ENCODE measurements at places on chromosomes 2 and 18.

- DNase-seq: no peak
Observed at GRCh38 chr2:175166216-175166824, 1.7 kb downstream of the ATF2 start.

- DNase-seq: no peak
Observed at GRCh38 chr2:118940486-118941120, 1.4 kb upstream of the MARCO start.

- DNase-seq: no peak
Observed at GRCh38 chr2:44965684-44966083, 24.2 kb downstream of the SIX3 start.

GRCh38 chr2:165718610-165719210 is 75.3 kb downstream of the GALNT3 start:
- no peak for DNase-seq

DNA sequence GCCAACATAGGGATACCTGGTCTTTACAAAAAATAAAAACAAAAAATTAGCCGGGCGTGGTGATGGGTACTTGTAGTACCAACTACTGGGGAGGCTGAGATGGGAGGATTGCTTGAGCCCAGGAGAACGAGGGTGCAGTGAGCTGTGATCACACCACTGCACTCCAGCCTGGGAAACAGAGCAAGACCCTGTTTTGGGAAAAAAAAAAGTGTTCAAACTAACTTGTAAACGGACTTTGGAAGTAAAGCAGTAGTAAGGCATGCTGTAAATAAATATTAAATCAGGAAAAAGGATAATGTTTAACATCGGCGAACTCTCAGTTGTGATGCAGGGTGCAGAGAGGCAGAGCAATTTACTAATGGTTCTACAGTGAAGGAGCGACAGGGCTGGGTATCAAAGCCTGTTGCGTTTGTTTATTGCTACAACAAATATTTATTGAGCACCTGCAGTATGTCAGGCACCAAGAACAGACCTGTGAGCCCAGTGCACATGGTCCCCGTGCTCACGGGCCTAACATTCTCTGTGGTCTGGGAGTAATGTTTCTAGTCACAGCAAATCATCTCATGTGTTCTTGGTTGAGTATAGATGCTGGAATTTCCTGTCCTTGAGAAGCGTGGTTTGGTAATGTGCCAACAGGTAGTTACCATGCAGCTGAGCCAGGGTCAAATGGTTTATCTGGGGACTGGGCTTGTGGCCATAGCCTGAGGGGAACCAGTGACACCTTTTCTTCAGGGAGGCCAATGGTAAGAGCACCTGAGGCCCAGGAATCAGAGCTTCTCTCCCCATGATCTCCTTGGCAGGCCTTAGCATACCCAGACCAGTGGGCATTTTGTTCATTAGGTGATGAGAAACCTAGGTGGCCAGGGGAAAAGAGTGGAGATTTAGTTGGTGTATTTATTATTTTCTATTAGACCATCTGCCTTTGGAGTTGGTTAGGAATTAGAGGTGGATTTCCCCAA is 27.9 kb upstream of the GREB1 start:
- no peak for DNase-seq

DNA sequence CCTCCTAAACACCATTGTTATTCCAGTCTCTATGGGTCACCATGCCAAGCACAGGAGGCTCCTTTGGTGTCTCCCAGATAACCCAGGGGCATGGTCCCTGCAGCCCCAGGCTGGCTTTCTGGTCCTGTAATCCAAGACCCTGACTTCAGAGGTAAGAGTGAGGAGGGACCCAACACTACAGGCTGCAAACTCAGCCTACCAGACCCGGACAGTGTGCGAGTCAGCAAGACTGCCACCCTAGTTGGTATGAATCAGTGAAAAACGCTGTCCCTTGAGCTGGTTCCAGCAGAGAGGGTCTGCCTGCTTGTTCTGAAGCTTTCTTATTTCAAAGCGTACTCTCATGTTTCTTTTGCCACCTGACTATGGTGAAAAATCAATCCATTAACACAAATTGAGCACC is 47.6 kb upstream of the ZFP36L2 start:
- DNase-seq: no peak

DNA sequence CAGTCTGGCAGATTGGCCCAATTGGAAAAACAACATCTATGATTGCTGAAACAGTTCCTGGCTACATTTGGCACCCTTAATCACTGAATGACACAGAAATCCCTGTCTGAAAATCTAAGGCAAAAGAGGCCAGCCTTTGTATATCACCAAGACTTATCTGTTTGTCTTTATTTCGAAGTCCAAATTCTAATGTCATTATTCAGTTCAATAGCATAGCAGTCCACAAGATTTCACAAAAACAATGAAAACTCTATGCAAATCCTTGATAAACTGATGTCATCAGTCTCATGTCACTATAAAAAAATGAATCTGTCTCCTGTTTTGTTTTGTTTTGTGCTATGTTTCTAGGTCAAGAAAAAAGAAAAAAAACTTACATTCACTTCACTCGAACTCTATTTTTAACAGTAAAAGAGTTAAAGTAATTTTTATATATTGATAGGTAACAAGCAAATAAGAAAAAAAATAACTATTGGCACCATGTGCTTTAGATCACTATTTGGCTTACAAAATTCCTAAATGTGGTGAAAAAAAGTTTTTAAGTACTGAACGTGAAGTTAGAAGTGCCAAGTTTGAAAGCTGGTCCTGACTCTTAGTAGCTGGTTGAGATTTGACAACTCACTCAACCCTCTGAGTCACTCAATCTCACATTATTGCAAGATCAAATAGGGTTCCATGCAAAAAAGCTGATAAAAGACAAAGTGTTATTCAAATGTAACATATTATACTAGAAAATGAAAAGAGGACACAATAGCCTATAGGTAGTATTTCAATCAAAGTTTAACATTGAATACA is 359.3 kb downstream of the IRS1 start:
- no peak for DNase-seq

DNA sequence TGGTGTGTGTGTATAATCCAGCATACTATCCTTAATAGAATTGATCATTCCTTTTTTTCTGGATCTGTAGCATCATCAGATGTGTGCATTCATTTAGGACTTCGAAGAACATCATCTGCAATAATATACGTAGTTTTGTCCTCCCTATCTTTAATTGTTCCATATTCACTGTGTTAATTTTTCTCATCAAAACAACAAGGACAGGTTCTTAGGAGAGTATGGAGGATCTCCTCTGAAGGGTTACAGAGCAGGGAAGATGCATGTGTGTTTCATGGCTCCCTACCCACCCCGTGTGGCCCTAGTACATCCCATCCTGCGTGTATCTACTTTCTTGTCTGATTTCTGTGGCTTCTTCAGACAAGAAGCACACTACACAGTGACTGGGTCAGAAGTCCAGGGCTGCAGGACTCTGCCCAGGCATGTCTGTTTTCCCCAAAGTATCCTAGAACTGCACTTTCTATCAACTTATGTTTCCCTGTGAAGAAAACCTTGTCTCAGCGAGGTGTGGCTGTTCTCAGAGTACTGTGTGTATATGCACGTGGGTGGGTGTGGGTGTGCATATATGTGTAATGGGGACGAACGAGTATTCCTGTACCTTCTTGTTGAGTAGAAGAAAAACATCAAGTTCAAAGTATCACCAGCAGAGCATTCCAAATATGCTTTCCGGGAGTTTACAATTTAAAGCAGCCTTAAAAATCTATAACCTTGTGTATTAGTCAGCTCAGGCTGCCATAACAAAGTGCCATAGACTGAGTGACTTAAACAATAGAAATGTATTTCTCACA is 220.4 kb upstream of the FOSL2 start:
- no peak for DNase-seq

DNA sequence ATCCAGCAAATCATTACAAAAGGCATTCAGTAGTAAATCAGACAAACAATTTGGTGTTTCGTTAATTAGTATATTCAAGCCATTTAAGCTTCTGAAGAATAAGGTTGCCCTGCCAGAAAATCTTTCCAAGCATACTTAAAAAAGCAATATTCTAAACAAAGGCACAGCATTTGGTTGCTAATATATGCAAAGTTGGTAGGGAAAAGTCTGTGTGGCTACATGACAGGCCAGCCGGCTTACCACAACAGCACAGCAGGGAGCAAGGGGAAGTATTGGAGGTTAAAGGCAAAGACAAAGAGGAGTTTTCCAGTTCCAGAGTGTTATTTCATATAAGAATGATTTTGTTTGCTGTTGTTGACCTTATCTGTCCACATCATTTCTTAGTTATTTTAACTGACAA is 282.3 kb downstream of the MBD5 start:
- no peak for DNase-seq

DNA sequence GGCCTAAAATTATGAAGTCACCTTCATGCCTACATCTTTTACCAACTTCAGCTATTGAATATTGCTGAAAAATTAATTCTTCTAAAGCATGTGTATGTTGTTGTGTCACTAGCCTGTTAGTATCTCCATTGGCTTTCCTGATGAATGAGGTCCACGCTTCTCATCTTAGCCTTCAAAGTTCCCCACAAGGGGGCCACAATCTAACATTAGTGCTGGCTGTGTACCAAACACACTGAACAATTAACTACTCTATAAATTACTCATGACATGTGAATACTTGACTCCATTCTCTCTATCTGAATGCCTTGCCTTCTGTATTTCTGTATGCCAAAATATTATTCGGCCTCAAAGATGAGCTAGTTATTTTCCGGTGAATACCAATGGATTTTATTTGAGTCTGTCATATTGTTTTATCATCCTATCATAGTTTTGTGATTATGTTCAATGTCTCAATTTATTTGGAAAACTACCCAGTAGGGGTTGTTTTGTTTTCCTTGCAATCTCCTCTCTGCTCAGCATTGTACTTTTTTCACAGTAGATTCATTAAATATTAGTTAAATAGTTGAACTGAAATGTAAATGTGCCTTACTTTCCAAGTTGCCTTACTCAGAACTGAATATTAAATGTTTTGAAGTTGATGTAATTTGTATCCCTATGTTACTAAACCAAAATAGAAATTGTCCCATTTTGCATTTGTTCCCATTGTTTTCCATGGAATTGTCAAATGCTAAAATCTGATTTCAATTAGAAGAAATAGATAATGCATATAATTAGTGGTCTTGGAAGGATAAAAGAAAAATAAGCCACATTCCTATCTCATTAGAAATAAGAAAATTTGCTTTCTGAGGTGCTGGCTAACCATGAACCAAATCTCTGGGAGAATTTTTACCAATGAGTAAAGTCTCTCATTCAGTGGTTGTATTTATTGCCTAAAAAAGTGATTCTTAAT is 208.4 kb upstream of the COL3A1 start:
- no peak for DNase-seq

DNA sequence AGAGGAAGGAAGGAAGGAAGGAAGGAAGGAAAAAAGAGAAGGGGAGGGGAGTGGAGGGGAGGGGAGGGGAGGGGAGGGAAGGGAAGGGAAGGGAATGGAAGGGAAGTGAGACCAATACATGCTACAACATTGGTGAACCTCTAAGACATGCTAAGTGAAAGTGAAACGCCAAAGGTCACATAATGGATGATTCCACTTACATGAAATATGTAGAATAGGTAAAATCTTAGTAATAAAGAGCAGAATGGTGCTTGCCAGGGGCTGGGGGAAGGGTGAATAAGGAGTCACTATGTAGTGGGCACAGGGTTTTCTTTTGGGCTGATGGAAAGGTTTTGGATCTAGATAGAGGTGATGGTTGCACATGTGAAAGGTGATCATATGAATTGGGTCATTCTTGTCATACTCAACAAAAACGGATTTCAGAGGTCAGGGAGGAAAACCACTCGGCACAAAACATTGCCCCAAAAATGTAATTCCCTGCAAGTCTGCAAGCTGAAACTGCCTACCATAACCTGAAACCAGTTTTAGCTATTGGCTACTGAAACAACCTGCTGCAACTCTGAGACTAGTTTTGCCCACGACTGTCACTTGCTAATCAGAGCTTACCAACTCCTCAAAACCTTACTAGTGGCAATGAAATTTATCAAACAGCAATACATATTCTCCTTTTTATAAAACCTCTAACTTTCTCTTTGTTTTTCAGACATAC is 59.2 kb downstream of the CCDC141 start:
- no peak for DNase-seq

DNA sequence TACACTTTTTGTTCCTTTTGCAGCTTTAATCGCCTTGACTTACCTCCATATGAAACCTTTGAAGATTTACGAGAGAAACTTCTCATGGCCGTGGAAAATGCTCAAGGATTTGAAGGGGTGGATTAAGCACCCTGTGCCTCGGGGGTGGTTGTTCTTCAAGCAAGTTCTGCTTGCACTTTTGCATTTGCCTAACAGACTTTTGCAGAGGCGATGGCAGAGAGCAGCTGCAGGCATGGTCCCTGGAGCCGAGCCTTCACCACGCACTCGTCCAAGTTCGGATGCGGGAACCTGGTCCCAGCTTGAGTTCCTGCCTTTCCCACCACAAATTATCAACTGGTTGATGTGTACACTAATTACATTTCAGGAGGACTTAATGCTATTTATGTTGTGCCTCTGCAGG is 232.7 kb downstream of the ALPK2 start:
- DNase-seq: no peak

DNA sequence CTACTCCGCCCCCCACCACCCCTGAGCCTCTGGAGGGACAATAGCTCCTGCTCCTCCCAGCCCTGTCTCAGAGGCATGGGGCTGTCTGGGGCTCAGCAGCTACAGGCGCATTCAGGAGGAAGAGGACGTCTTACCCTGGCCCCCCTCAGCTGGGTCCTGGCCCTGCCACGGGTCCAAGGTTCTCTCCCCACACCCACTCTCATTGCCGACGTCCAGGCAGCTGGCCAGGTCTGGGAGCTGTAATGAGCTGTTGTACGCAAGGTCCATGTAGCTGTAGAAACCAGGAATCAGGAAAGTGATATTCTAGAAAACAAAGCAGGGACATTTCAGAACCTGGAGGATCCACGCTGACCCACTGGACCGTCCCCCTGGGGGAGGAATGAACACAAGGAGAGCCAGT is 13.5 kb downstream of the PASK start:
- no peak for DNase-seq

- no peak for DNase-seq
Observed at GRCh38 chr18:11004294-11004693, 145.1 kb downstream of the PIEZO2 start.

GRCh38 chr2:188623995-188624643 is 332.4 kb downstream of the GULP1 start:
- no peak for DNase-seq

DNA sequence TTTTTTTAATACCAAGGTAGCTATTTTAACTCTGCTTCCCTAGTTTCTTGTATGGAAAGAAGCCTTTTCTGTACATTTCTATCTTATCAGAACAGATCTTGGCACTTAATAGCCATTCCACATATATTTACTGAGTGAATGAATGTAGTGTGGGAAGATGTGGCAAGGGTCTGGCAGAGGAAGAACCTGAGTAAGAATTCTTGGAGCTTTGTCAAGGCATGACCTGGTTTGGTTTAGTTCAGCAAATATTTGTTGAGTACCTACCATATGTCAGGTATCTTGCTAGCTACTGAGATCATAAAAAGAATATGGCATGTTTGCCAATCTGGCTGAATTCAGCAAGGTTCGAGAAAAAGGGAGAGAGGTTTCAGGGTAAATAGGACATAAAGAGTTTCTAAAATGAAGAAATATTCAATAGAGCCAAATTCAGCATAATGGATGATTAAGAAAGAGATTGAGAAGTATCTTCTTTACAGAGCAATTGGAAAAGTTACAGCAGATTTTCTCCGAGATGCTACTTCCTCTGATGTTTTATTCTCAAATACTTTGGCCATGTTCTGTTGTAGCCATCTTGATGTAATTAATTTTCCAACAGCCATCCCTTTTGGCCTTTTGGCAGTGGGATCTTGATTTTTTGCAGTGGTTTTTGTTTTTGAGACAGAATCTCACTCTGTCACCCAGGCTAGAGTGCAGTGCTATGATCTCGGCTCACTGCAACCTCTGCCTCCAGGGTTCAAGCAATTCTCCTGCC is 21.7 kb upstream of the MEP1B start:
- no peak for DNase-seq

GRCh38 chr18:35010993-35011392 is 30.2 kb upstream of the MAPRE2 start:
- no peak for DNase-seq

- no peak for DNase-seq
Observed at GRCh38 chr2:8636041-8636491, 45.8 kb upstream of the ID2 start.
